ENCODE measurements at places on chromosomes 16 and 17.

DNA sequence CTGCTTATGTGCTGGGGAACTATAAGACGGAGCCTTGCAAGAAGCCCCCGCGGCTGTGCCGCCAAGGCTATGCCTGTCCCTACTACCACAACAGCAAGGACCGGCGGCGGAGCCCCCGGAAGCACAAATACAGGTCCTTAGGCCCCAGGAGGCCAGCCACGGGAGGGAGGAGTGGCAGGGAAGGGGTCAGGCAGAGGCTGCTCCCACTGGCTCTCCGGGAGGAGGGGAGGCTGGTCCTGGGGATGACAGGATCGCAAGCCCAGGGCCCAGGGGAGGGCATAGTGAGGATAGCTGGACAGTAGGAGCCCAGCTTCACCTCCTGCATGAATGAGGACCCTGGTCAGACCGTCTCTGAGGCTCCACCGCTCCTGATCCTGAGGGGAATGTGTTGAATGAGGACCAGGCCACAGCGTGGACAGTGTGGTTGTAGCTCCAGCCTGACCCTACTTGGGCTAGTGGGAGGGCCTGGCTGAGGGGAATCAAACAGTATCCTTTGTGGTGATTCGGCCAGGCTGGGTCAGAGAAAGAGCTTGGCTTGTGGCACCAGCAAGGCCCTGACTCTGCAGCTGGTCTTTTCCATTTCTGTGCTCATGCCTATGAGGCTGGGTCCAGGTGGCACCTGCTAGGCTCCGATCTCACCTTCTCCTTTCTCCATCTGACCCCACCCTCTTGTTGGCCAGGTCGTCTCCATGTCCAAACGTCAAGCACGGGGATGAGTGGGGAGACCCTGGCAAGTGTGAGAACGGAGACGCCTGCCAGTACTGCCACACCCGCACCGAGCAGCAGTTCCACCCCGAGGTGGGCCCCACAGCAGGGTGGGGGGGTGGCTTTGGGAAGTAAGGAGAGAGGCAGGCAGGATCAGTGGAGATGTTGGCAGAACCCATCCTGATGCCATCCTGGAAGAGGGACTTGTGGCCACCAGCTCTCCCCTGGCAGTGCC, 28.7 kb downstream of the UNK start:
- DNase-seq = no peak

DNA sequence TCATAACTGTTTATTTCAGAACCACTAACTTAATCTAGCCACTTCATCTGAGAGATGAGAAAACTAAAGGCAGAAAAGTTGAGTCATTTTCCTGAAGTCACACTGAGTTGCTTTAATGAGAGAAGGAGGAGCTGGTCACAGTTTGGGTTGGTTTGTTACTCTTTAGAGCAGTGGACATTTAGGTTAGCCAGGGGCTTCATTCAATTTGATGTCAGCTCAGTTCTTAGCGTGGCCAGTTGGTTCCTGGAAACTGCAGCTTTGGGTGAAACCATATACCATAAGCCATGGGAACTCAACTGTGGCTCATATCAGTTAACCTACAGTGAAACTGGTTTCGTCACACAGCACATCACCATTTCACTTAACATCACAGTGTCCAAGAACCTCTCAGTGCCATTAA, 59.2 kb upstream of the ADORA2B start:
- no peak for DNase-seq

DNA sequence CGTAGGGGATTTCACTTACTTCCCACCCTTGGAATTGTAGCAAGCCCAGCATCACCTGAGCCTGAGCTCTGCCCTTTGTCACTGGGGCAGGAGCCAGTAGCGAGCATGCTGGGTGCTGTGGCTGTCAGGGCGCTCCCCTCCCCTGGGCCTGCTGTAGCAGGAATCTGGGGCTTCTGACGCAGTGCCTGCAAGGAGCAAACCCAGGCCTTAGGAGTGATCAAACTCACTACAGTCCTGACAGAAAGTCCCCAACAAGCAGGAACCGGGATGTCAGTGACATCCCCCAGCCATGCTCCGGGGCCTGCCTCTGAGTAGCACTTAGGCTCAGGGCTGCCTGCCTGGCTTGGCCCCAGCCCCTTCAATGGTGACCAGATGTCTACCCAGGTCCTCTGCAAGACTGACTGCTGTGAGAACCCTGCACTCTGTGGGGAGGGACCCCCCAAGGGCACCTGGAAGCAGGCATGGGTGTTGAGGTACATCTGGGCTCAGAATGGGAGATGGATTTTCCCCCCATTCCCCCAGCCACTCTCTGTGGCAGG, 23.5 kb downstream of the PLD6 start:
- DNase-seq = no peak

DNA sequence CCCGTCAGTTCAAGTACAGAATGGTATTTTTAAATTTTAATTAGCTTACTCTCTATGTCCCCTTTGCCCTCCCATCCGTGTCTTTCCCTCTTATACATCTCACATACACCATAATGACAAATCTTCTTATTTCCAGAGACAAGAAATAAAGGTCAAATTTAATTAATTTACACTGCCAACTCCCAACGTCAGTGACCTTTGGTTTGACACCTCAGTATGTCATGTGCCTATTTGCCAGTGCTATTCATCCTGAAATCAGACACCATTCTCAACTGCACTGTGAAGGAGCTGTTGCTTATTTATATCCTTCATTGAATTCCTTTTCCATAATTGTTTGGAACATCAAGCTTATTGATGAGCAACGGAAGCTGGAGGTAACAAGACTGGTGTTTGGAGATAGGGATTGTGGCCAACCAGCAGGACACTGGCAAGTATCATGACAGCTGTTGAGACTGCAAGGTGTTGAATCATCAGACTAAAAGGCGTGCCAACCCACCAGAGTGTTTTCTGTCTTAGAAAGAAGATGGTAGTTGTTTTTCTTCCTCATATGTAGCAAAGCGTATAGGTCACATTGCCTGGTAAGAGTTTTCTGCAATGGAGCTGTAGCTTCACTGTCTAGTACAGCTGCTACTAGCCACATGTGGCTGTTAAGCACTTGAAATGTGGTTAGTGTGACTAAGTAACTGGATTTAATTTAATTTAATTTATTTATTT, 12.5 kb downstream of the CALCOCO2 start:
- no peak for DNase-seq

GRCh38 chr17:68172461-68172954, 75.3 kb upstream of the AMZ2 start:
- DNase-seq = peak; percentile 63

- DNase-seq = no peak
Observed at GRCh38 chr17:19275457-19276127, 38.4 kb downstream of the EPN2 start.

GRCh38 chr17:42050393-42051012, at the start of gene C17orf113:
Gene C17orf113 (minus strand): TSS chr17:42050601. CDS start chr17:42043376, 7,225 bp downstream.
- DNase-seq = peak; percentile 80

- DNase-seq = no peak
Observed at GRCh38 chr16:20749474-20749873, 7.9 kb upstream of the THUMPD1 start.

DNA sequence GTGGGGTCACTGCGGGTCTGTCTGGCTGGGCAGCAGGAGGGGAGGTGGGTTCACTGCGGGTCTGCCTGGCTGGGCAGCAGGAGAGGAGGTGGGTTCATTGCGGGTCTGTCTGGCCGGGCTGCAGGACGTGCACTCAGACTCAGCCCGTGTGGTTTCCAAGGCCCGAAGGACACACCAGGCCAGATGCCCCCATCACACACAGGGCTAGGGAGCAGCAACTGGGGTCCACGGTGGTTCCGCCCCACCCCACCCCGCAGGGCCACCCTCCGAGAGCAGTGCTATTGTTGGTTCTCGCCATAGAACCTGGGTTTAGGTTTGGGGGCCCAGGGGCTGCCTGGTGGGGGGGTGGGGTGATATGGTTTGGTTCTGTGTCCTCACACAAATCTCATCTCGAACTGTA, 5.8 kb upstream of the CIAO3 start:
- DNase-seq = no peak

Measured in cerebellum (tissue), 4 donors.